GDM1 (cell line): ENCODE measurements at places on chromosomes 16 and 17.
A peak's percentile ranks its signal among the peaks of the same experiment; 100 is the strongest.

- DNase-seq = no peak
Measured at GRCh38 chr16:85037721-85038120, 10.1 kb downstream of the KIAA0513 start.

GRCh38 chr16:67528222-67528869 is at the start of gene RIPOR1:
TSS of gene RIPOR1 (plus strand) at chr16:67528829. CDS start at chr16:67538447, 9,618 bp downstream.
- no peak for DNase-seq

DNA sequence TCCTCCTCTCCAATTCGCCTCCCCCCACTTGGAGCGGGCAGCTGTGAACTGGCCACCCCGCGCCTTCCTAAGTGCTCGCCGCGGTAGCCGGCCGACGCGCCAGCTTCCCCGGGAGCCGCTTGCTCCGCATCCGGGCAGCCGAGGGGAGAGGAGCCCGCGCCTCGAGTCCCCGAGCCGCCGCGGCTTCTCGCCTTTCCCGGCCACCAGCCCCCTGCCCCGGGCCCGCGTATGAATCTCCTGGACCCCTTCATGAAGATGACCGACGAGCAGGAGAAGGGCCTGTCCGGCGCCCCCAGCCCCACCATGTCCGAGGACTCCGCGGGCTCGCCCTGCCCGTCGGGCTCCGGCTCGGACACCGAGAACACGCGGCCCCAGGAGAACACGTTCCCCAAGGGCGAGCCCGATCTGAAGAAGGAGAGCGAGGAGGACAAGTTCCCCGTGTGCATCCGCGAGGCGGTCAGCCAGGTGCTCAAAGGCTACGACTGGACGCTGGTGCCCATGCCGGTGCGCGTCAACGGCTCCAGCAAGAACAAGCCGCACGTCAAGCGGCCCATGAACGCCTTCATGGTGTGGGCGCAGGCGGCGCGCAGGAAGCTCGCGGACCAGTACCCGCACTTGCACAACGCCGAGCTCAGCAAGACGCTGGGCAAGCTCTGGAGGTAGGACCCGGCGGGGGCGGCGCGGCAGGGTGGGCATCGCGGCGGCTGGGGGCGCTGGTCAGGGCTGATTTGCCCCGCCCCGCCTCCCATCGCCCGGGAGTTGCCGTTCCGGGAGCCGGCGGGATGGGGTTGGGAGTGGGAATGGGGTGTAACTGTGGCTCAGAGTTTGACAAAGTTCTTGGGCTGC is 567 bp downstream of the SOX9 start:
- no peak for DNase-seq

DNA sequence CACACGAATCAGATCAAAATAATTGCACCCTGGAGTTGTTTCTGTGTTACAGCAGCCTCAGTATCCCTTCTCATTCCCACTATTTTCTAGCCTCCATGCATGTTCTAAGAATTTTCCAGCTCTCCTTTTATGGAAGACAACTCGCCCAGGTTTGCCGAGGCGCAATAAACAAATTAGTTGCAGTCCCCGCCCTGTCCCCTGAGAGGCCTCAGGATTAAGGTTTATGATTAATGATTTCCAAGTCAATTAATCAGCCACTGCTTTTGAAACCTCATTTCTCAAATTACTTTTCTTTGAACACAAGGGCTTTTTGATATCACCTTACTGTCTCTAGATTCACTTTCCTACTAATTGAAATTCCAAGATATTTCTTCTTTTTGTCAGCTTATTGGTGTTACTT is 138.3 kb upstream of the HSBP1 start:
- no peak for DNase-seq

- DNase-seq = no peak
Measured at GRCh38 chr16:53457670-53458069, 23.4 kb downstream of the RBL2 start.

GRCh38 chr17:73641826-73642600 is 2.2 kb downstream of the SDK2 start:
- no peak for DNase-seq

- DNase-seq = no peak
Measured at GRCh38 chr17:31854672-31855071, 4.4 kb downstream of the COPRS start.

GRCh38 chr16:64098451-64098850 is 1023.4 kb downstream of the CDH11 start:
- DNase-seq = no peak

DNA sequence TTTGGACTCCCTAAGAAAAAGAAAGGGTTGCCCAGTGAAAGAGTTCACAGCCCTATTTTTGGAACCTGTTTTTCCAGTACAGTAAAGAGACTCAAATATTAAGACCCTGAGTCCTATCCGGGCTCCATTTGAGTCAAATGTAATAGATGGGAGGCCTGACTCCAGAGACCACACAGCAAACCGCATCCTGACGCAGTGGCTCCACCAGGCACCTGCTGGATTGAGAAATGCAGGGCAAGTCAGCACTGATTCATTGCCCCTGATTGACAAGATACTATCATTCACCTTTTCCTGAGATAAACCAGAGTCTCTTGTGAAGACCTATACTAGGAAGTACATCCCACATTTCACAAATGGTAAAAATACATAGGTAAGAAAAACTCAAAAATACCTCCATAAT is 715.7 kb upstream of the SOX9 start:
- DNase-seq = no peak

DNA sequence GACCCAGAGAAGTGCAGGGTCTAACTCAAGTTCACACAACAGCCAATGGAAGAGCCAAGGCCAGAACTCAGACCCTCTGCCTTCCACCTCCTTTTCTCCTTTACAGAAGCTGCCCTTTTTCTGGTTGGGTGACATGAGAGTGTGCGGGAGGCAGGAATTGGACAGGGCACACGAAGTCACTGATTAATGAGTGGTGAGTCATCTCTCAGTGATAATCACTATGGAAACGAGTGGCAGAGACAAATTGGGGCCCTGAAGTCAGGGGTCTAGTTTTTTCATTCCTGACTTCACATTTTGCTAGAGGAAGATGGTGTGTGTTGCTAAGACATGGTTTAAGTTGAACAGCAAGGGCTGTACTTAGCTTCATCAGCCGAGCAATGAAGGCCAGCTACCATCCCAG is 312.7 kb upstream of the CCL2 start:
- DNase-seq = no peak

DNA sequence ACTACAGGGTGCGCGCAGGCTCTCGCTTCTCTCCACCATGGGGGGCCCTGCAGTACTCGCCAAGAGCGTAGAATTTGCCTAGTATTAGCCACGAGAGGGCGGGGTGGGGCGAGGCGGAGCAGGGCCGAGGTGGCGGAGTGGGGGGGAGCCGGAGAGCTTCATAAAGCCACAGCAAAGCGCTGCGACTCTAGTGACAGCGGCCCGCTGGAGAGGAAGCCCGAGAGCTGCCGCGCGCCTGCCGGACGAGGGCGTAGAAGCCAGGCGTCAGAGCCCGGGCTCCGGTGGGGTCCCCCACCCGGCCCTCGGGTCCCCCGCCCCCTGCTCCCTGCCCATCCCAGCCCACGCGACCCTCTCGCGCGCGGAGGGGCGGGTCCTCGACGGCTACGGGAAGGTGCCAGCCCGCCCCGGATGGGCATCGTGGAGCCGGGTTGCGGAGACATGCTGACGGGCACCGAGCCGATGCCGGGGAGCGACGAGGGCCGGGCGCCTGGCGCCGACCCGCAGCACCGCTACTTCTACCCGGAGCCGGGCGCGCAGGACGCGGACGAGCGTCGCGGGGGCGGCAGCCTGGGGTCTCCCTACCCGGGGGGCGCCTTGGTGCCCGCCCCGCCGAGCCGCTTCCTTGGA is at the start of gene TBX21:
TBX21 (plus strand) TSS at position 190 of the 627 bp plus-strand sequence; CDS start at position 409, 219 bp downstream.
- DNase-seq = peak; percentile 36

GRCh38 chr17:73770849-73771229 is 126.6 kb upstream of the SDK2 start:
- no peak for DNase-seq

- DNase-seq = no peak
Measured at GRCh38 chr17:28950752-28951427, 428 bp downstream of the PHF12 start.

GRCh38 chr17:70105641-70106040 is 30.6 kb downstream of the KCNJ16 start:
- no peak for DNase-seq

DNA sequence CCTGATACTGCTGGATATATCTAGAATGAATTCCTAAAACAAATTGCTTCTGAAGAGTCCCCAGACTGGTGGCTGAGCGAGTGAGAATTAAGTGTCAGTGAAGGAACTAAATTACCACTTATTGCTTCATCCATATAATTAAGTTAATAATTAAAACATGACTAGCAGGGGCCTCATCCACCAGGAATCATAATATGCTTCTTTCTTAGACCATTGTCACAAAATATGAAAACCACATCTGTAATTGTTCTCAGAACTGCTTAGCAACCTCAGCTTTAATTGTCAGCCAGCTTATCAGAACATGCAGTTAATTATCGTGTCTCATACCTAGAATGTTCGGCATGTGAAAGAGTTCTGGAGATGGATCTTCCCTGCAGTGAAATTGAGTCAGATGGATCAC is 21.2 kb upstream of the PIRT start:
- no peak for DNase-seq

- no peak for DNase-seq
Measured at GRCh38 chr16:19599968-19600716, 44.6 kb downstream of the VPS35L start.

- no peak for DNase-seq
Measured at GRCh38 chr16:49849037-49849753, 6.7 kb downstream of the ZNF423 start.

GRCh38 chr17:80460429-80460834 is 16.0 kb downstream of the NPTX1 start:
- DNase-seq = no peak

- DNase-seq = no peak
Measured at GRCh38 chr16:50360779-50361178, 8.0 kb downstream of the BRD7 start.

DNA sequence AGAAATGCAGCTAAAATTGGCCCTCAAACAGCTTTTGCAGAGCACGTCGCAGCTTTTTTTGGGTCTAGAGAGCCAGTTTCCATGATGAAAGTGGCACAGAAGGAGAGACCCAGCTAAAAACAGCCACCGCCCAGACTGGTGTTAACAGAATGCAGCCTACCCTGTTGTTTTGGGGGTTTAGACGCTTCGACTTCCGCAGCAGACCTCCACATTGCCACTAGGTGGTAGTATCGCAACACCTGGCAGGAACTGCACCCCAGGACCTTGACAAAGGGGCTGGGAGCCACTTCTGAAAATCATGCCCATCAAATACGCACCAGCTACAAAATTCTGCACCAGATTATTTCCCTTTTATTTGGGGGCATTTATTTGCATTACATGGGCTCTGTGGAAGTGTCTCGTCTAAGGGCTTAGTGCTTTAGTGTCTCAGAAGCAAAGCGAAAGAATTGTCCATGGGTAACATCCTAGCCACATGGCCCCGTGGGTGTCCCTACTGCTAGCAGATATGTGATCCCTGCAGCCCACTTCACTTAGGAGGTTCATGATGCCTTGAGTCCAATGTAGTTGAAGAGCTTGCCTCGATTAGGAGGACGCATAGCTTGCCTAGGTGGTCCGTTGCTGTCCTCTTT is 167.1 kb downstream of the HAPSTR1 start:
- peak; percentile 14 for DNase-seq

GRCh38 chr16:11456741-11457140 is 111.5 kb downstream of the RMI2 start:
- DNase-seq = no peak

GRCh38 chr16:85142771-85143211 is 30.5 kb upstream of the CIBAR2 start:
- DNase-seq = no peak

DNA sequence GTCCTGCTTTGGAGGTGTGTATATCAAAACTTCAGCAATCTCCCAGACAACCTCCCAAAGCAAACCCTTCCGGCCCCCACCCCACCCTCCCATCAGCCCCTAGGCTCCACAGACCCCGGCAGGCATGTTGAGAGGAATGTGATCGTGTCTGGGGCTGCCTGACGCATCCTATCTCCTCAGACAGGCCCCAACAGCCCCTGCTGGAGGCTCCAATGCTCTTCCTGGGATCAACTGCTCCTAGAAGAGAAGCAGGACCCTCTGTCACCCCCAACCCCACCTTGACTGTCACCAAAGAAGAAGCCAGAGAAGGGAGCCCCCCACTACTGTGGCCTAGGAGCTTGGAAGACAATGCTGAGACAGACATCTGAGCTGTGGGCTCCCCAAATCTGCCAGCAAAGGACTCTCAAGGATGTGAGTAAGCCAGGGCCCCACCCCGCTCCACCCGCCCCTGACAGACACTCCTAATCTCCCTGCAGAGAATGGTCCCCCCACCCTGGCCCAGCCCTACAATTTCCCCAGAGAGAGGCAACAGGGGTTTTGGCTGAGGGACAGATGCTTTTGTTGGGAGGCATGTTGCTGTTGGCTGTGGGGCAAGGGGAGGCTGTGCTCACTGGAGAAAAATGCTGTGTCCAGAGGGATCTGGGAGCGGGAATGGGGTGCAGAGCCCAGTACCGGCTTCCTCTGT is 1.6 kb upstream of the KRT14 start:
- no peak for DNase-seq

DNA sequence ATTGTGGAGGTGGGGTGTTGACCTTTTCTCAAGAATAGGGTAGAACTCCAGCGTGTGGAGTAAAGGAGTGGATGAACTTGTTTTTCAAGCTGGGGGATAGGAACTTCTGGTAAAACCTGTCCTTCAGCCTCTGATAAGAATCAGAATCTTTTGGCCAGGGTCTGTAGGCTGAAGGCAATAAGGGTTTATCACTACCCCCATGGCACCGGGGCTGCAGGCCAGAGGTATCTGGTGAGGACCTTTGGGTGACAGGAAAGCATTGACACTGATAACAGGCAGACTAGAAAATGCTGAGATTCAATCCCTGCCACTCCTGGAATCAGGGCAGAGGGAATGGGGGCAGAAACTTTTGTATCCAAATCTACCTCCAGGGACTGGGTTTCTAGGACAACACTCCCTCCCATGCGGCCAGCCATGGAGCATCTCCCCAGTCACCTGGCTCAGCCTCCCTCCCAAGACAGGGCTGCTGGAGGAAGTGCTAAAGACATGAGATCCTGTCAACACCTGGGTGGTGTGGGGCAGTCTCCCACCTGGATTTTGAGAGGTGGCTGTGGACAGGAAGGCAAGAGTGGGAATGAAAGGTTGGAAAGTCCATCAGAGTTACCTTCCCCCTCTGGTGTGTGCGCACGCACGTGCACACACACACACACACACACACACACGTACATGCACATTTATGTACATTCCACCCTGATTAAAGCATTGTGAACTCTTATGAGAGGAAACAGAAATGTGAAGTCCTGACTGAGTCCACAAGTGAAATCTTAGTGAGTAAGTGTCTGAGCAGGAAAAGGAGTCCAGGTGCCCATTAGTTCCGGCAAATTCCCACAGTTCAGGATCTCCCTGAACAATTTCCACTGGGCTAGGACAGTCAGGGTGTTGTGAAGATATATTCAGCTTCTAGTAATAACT is 53.1 kb upstream of the MARCHF10 start:
- no peak for DNase-seq

- DNase-seq = no peak
Measured at GRCh38 chr17:79832218-79833109, 6.8 kb downstream of the CBX4 start.

GRCh38 chr16:24769806-24770205 is 40.4 kb downstream of the TNRC6A start:
- no peak for DNase-seq
